ENCODE measurements at places on chromosomes 6 and 20. TPM values are rescaled to one million over a fixed set of nuclear protein-coding genes. Genes with fewer than 3 reads are reported as not detected.

DNA sequence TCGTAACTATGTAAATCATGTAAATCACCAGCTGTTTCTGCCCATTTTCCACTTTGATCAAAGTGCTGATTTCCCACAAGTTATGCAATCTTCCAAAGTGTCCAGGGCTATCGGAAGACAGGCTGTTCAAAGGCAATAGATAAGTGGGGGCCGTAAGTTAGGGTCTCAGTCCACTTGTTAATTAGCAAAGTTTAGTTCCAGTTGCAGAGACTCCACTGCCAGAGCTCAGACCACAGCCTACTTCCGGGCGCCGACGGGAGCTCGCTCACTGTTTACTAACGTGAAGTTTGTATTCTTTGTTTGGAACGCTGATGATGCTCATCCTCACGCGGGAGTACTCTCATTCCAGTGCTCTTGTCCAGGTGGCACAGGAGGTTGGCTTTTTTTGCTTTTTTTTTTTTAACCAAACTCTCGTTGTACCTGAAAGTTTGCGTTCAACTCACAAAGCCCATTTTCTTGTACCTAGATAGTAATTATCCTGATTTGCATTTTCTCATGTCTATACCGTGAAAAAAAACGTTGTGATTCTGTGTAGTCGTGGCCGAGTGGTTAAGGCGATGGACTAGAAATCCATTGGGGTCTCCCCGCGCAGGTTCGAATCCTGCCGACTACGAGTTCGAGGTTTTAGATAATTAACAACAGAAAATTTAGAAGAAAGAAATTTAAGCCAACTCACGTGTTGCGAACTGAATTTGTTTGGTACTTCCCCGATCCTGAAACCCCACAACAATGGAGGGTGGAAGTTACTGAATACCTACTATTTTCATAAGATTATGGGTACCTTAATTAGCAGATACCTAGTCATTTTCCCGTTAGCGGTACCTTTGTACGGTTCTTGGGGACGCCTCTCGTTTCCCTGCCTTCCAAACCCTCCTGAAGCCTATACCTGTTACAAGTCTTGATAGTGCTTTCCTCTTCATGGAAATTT, 29.9 kb upstream of the ZNF184 start:
- H3K27ac ChIP-seq, result no peak overlapping the region
- H3K4me1 ChIP-seq, result peaks cover 4% of the 10 kb centered on the region
- DNase-seq, result no peak
- H3K27me3 ChIP-seq, result peaks cover 12% of the 10 kb centered on the region

SLC32A1 gene
- not detected for total RNA-seq

GRCh38 chr6:71592643-71593042, 293.7 kb upstream of the RIMS1 start:
- no peaks in the 10 kb centered on the region for H3K27me3 ChIP-seq
- H3K4me1 ChIP-seq, result no peaks in the 10 kb centered on the region

DNA sequence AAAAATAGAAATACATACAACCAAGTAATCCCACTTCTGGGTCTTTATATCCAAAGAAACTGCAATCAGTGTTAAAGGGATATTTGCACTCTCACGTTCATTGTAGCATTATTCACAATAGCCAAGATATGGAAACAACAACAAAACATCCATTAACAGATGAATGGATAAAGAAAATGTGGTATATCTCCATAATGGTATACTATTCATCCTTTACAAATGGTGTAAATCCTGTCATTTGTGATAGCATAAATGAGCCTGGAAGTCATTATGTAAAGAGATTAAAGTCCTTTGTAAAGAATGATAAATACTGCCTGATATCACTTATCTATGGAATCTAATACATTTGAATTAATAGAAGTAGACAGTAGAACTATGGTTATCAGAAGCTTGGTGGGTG, 327.7 kb downstream of the UTRN start:
- no peaks in the 10 kb centered on the region for H3K27me3 ChIP-seq
- no peak overlapping the region for H3K4me3 ChIP-seq
- H3K4me1 ChIP-seq, result no peaks in the 10 kb centered on the region
- no peaks in the 10 kb centered on the region for H3K36me3 ChIP-seq

HLA-C gene
- 119 TPM for total RNA-seq

HEY2 gene
- 9.7 TPM for total RNA-seq

GRCh38 chr20:49759266-49759950, 45.7 kb upstream of the B4GALT5 start:
- no peaks in the 10 kb centered on the region for H3K4me1 ChIP-seq
- H3K27me3 ChIP-seq, result no peaks in the 10 kb centered on the region
- no peak for DNase-seq
- H3K4me3 ChIP-seq, result no peak overlapping the region

RING1 gene
- 30.2 TPM for total RNA-seq

GRCh38 chr6:106470316-106470715, 109.8 kb downstream of the CRYBG1 start:
- H3K36me3 ChIP-seq, result no peaks in the 10 kb centered on the region
- no peaks in the 10 kb centered on the region for H3K4me1 ChIP-seq
- DNase-seq, result no peak

- no peak overlapping the region for H3K4me3 ChIP-seq
- no peaks in the 10 kb centered on the region for H3K4me1 ChIP-seq
- H3K27ac ChIP-seq, result no peak overlapping the region
- H3K27me3 ChIP-seq, result no peaks in the 10 kb centered on the region
Measured at GRCh38 chr6:167778497-167779128, 48.1 kb upstream of the AFDN start.

GRCh38 chr6:57329933-57330332, 12.5 kb downstream of the PRIM2 start:
- no peak overlapping the region for H3K4me3 ChIP-seq
- peaks cover 39% of the 10 kb centered on the region for H3K36me3 ChIP-seq
- no peak for DNase-seq
- H3K4me1 ChIP-seq, result no peaks in the 10 kb centered on the region
- H3K27me3 ChIP-seq, result no peaks in the 10 kb centered on the region
- H3K27ac ChIP-seq, result no peak overlapping the region

USP49 gene
- total RNA-seq, result 0.75 TPM

DNA sequence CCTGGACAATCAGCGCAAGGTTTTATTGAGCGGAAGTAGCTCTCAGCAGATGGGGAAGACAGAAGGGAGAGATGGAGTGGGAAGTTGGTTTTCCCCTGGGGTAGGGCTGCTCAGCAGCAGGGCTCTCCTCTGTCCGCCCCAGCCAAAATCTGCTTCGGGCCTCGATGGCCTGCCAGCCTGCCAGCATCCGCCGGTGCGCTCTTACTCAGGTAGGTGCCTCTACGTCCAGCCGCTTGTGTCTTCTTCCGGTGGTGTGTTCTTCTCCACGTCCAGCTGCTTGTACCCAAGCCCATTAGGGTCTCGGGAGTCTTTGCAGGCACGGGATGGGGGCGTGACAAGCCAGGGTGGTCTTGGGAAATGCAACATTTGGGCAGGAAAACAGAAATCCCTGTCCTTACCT, 1340.0 kb upstream of the MAP3K7 start:
- no peaks in the 10 kb centered on the region for H3K27me3 ChIP-seq
- H3K4me3 ChIP-seq, result no peak overlapping the region
- H3K4me1 ChIP-seq, result no peaks in the 10 kb centered on the region
- DNase-seq, result no peak

DNA sequence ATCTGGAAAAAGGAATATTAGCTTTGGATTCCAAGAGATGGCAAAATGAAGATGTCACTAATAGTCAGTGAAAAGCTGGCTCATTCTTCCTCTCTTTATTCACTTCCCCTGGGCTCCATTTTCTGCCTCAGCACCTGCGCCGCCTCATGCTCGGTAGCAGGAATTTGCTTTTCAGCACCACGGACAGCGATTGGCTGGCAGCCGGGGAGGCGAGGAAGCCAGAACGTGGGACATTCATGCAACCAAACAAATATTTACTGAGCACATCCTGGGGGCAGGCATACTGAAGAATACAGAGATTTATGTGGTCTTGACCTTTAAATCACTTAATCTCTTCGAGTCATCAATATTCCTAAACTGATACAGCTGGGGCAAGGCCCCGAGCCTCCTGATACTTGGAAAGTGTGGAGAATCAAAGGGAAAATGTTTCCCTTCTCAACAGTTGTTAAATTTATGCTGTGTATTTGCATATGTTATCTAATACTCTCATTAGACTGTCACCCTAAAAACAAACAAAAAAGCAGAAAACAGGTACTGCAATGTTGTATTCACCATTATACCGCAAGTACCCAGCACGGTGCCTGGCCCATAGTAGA, 12.1 kb upstream of the PDYN start:
- H3K27ac ChIP-seq, result no peak overlapping the region
- peaks cover 5% of the 10 kb centered on the region for H3K27me3 ChIP-seq
- H3K4me1 ChIP-seq, result no peaks in the 10 kb centered on the region
- H3K4me3 ChIP-seq, result no peak overlapping the region
- H3K36me3 ChIP-seq, result no peaks in the 10 kb centered on the region

CRISP3 gene
- not detected for total RNA-seq

- peaks cover 75% of the 10 kb centered on the region for H3K4me1 ChIP-seq
- H3K27ac ChIP-seq, result no peak overlapping the region
- H3K27me3 ChIP-seq, result no peaks in the 10 kb centered on the region
- no peak overlapping the region for H3K4me3 ChIP-seq
Measured at GRCh38 chr6:7150381-7151064, 42.8 kb downstream of the RREB1 start.

DNA sequence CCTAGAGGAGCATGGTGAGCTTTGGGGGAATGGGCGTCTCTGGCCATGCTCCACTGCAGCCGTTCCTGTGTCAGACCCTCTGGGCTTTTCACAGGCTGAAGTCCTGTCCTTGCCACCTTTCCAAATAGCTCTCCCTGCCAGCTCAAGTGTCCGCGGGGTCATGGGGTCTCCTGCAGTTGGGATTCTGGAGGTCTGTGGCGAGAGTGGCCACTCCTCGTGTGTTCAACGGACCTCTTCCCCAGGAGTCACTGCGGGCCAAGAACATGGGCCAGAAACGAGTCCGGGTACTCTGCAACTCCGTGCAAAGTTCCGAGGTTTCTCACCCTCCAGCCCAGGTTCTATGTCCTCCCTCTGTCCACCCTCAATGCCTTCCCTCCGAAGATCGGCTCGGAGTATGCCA, 4.7 kb downstream of the OR2B3 start:
- H3K4me3 ChIP-seq, result no peak overlapping the region
- H3K27me3 ChIP-seq, result no peaks in the 10 kb centered on the region
- H3K36me3 ChIP-seq, result no peaks in the 10 kb centered on the region
- H3K4me1 ChIP-seq, result no peaks in the 10 kb centered on the region
- DNase-seq, result no peak

VGLL2 gene
- total RNA-seq, result 60.2 TPM

DNA sequence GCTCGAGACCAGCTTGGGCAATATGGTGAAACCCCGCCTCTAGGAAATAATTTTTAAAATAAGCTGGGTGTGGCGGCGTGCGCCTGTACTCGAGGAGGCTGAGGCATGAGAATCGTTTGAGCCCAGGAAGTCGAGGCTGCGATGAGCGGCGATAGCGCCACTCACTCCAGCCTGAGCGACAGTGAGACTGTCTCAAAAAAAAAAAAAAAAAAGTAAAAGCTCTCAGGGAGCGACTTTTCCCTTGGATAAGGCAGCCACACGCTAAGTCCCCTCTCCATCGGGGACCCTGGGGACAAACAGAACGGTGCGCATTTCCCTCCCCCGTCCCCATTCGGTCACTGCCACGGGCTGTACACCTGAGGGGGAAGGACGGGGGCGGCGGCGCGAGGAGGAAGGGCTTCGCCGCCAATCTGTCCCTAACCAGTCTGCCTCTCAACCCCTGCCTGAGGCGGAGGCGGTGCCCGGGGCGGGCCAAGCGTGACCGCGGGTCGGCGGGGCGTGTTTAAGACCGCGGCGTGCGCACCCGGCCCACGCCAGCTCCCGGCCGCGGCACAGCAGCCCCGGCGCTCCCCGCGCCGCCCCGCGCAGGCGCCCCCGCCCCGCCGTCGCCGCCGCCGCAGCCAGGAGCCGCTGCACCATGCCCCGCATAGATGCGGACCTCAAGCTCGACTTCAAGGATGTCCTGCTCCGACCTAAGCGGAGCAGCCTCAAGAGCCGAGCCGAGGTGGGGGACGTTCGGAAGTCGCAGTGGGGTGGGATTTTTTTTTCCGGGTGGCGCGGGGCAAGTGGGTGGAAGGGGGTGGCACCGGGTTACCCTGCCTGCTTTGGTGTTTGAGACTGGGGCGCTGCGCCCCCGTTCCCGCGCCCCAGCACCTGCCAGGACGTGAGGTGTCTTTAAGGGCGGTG, at the start of gene GMPR:
GMPR (plus strand) TSS at position 531 of the 906 bp plus-strand sequence; CDS start at position 638, 107 bp downstream.
- H3K27ac ChIP-seq, result peak within 1 kb of the TSS; percentile 93
- H3K27me3 ChIP-seq, result no peaks in the 10 kb centered on the region
- peak within 1 kb of the TSS; percentile 82 for H3K4me3 ChIP-seq
- DNase-seq, result peak; percentile 86
- H3K4me1 ChIP-seq, result peaks cover 51% of the 10 kb centered on the region
- no peaks in the 10 kb centered on the region for H3K36me3 ChIP-seq
